ENCODE measurements at places on chromosomes 1 and 21.
A peak's percentile ranks its signal among the peaks of the same experiment; 100 is the strongest.

- DNase-seq, result no peak
Observed at GRCh38 chr1:148318123-148318903, 164.8 kb downstream of the PPIAL4G start.

DNA sequence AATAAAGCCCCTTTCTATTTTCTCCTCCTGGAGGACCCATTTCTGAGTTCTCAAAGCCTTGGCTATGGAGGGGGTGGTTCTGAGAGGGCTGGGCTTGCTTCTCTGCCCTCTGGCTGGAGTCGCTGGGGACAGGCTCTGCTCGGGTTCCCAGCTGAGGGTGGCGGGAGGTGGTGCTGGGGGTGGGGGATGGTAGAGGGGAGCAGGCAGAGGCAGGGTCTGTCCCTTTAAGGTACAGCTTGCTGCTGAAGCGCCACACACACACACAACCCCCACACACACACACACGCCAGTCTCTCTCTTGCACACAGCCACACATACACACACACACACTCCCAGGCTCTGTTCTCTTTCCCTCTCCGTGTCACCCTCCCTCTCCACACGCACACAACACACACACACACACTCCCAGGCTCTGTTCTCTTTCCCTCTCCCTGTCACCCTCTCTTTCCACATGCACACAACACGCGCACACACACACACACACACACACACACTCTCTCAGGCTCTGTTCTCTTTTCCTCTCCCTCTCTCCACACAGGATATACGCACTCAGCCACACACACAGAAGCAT, 69.8 kb upstream of the SSBP3 start:
- no peak for DNase-seq

DNA sequence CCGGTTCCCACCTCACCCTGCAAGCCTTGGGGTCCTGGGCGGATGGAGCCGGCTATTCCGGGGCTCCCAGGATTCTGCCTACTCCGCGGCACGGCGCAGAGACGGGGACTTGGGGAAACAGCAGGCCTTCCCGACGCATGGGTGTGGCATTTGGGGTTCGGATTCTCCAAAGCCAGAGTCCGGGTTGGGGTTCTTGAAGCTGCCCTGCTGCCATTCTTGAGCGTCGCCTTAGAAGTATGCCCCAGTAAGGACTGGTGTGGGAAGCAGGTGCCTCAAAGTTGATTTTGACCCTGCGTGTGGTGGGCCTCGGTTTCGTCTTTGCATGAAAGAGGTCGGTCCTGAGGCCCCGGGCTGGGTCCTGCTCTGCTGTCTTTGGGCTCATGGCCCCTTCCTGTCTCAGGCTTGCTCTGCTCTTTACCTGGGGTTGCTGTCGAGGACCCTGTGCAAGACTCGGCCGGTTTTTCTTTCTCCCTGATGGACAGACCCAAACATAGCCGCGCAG, 696 bp downstream of the GUK1 start:
- no peak for DNase-seq

GRCh38 chr1:182833271-182833670, 5.9 kb upstream of the DHX9 start:
- no peak for DNase-seq

- DNase-seq, result no peak
Observed at GRCh38 chr1:243443557-243443956, 187.7 kb downstream of the SDCCAG8 start.

DNA sequence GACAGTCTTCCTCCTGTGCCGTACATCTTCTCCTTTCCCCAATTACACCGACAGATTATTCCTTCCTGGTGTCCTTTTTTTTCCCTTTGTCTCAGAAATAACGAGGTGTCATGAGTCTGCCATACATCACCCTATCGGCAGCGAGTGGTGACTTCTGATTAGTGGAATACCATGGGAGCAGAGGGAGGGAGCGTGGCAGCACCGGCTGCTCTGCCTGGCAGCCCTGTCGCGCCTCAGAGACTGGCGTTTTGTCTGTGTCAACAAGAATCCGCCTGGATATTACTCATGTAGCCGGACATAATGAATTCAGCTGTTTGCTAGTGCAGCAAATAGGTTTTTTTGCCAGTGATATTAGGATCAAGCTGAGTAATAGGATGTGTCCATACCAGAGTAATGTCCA, 51.8 kb downstream of the UTP25 start:
- no peak for DNase-seq

GRCh38 chr1:26370591-26371382, 1.8 kb downstream of the ZNF683 start:
- no peak for DNase-seq

GRCh38 chr21:32425628-32426027, 13.1 kb downstream of the EVA1C start:
- DNase-seq, result no peak

DNA sequence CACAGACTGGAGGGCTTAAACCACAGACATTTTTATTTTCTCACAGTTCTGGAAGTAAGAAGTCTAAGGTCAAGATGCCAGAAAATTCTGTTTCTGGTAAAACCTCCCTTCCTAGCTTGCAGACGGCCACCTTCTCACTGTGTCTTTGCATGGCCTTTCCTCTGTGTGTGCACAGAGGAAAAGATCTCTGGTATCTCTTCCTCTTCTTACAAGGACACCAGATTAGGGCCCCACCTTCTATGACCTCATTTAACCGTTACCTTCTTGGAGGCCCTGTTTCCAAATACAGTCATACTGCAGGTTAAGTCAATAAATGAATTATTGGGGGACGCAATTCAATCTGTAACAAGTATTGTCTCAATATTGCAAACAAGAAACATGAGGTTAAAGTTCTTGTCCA, 63.0 kb upstream of the PRDX6 start:
- DNase-seq, result no peak

DNA sequence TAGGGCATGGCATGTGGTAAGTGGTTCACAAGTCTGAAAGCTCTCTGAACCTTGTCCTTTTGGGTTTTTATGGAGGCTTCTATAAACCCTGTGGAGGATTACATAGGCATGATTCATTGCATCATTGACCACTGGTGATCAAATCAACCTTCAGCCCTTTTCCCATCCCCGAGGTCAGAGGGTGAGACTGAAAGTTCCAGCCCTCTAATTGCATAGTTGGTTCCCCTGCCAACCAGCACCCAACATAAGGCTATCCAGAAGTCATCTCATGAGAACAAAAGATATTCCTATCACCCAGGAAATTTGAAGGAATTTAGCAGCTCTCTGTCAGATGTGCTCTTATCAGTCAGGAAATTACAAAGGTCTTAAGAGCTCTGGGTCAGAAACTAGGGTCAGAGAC, 89.5 kb upstream of the ARTN start:
- no peak for DNase-seq

DNA sequence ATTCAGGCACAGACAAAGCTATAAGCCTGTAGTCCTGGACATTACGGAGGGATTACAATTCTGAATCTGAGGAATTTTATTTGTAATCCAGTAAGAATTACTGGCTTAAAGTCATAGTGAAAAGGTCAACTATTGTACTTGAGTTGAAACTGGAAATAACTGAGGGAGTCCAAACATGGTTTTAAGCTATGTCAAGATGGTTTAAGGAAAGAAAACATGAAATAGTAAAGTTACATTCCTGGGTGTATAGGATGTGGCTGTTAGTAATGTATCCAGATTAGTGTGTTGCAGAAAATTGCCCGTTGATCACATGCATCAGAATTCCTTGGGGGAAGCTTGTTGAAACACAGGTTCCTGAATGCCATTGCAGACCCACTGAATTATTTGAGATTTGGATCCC, 124.8 kb upstream of the GORAB start:
- DNase-seq, result no peak

DNA sequence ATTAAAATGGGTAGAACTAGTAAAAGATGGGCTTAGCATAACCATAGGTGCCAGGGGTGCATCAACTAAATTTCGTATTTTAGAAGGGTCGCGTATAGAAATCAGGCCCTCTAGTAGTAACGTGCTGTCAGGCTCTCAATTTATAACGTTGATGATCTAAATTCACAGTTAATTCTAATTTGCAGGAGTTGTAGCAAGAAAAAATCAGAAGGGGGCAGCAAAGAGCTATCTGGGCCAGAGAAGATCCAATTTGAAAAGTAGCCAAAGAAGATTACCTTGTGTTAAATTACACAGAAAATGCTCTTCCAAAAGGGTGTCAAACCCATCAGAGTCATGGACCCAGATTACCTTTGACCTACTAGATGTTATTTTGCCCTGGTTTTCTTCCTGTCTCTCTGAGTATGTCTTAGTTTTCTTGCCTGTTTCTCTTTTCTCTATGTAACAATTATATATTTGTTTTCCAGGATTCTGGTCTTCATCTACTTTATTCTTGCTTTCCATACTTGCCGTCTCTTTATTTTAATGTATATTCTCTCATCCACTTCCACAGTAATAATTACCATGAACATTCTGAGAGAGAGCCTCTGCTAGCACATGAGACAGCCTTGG, 1030.9 kb downstream of the AMY1C start:
- no peak for DNase-seq

- DNase-seq, result peak; percentile 72
Observed at GRCh38 chr1:89804642-89805237, 16.1 kb upstream of the LRRC8D start.

DNA sequence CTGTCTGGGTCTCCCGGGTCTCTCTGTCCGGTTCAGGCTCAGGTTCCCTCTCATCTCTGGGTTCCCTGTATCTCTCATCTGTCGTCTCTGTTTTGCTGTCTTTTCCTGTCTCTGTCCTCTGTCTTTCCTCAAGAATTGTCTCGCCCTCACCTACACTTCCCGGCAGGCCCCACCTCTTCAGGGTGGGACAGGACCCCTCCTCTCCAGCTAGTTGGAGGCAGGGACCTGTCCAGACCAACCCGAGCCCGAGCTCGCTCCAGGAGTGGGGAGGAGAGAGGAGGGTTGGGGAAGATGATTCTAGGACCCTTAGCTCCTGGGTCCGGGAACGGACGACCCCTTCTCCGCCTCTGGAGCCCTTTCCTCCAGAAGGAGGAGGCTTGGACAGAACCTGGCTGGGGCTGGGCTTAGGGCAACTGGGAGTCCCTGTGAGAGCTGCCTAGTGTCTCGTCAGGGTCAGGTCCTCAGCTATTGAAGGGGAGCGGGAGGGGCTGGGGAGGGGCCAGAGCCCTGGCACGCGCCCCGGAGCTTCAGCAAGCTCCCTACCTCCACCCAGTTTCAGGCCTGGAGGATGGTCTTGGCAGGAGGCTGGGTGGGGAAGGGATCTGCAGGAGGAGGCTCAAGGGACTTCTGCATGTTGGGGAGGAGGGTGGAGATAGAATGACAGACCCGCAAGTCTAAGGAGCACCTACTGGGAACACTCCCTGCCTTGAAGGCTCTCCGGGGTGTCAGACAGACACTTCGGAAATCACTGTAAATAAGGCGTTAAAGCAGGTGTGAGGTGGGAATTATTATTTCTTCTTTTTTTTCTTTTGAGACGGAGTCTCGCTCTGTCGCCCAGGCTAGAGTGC, 26.3 kb upstream of the EPB41 start:
- no peak for DNase-seq

DNA sequence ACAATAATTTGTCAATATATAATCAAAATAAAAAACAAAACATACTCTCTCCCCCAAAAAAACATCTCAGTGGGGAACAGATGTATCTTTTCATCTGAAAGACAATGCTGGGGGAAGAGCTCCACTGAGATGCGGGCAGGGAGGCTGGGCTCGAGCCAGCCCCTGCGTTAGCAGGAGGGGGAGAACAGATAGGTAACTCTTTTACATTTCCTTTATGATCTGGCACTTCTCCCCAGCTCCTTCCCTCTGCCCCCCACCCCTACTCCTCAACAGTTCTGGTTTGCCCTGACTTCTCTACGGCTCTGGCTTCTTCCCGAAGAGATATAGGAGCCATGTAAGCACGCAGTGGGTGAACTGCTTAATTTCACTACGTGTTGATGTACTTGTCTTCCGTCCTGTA, 12.4 kb downstream of the LEPR start:
- no peak for DNase-seq

DNA sequence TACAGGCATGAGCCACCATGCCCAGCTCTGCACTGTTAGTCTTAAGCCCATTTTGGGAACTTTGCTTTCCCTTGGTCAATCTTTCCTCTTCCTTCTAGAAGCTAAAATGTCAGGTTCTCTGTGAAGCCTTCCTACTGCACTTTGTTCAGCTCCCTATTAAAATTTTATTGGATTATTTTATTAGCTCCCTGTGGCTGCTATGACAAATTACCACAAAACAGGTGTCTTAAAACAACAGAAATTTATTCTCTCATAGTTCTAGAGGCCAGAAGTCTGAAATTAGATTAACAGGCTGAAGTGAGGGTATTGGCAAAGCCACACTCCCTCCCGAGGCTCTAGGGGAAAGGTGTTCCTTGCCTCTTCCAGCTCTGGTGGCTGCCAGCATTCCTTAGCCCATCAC, 4.2 kb upstream of the SMYD2 start:
- no peak for DNase-seq

GRCh38 chr1:60874718-60875117, 207.6 kb upstream of the NFIA start:
- no peak for DNase-seq

GRCh38 chr1:224726441-224727182, 110.5 kb downstream of the CNIH3 start:
- no peak for DNase-seq

DNA sequence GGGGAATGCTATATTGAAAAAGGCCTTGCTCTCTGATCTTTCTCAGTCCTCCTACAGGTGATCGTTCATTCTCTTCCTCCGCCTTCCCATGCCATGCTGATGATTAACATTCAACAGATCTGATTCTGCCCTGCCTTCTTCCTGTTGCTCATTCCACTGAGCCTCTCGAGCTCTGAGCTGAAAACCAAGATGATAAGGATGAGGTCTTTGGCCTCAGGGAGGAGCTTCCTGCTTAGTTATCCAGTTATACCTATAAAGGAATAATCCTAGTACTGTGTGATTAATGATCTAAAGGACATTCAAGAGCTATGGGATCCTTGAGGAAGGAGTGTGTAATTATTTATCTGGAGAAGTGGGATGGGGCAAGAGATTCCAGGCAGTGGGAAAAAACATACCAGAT, 25.2 kb upstream of the MAP3K7CL start:
- DNase-seq, result no peak

DNA sequence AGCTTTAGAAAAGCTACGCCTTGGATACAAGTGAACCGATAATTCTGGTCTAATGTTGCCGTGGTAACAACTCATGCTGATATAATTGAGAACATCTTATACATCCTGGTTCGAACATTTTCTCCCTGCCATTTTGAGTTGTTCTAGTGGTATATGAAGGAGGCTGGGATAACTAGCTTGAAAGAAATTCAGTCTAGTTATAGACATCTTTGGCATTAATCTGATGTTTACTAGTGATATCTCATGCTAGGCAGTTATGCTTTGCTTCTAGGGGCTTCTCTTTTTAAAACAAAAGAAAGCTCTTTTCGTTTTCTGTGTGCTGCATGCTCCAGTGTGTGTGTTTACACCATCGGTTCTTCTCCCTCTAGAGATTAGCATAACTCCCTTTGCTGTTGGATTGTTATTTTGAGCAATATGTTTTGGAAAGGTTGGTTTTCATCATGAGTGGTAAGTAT, 20.5 kb downstream of the PRKACB start:
- DNase-seq, result no peak

DNA sequence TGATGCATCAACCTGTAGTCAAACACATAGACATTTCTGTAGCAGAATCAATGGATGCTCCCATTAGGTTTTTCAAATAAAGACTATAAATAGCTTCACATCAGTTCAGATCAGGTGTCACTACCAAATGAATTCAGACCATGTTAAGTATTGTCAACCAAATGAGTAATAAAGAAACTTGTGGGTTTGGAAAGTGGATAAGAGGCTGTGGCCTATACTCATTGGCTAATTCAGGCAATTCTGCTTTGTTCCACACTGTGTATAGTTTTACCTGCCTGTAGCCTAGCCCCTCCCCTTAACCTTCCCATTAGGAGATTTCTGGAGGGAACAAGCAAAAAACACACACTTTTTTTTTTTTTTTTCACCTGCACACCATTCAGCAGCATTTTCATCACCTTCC, 321.2 kb downstream of the HLX start:
- DNase-seq, result no peak

All from activated CD8-positive, alpha-beta memory T cell treated with anti-CD3 and anti-CD28 coated beads for 4 hours (primary cell).